ENCODE measurements at places on chromosomes 6 and 20.

DNA sequence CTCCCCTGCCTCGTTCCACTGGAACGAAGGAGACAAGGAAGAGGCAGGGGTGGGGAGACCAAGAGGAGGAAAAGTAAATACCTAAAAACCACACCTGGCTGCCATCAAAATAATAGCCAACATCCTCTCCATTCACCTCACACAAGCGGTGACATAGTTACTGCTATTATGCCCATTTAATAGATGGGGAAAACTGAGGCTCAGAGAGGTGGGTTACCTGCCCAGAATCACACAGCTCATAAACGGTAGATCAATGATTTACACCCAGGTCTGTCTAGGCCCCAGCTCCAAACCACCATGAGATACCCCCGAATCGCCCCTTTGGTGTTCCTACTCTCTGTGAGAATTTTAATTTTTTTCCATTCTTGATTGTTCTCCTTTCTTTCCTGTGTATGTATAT, 253.8 kb downstream of the BMP7 start:
- DNase-seq = no peak

GRCh38 chr6:27512525-27512924, 39.6 kb upstream of the ZNF184 start:
- no peak for DNase-seq

DNA sequence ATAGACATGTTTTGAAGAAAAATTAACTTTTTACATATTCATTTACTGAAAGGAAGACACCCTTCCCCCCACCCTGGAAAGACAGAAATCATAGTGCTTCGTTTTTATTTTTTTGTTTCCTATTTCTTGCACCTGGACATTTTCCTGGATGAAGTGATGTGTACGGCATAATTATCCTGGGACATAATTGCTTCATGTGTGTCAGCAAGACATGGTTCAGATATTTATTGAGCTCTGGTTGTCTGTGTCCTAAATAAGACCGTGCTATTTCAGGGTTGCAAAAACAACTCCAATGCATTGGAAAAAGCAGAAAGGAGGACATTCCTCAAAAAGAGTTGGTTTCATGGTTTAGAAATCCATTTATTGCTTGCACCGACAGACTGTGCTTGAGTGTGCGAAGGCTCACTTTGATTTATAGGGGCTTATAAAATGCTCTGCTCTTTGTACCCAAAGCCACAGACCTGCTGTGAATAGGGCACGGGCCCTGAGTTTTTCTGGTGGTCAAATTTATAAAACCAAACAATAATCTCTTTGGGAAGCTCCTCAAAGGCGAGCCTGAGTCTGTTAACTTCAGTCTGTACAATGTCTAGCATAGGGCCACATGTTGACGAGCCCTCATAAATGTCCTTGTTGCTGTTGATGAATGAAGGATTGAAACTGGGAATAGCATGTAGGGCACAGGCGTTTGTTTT, 179.5 kb downstream of the SOX4 start:
- DNase-seq = no peak

DNA sequence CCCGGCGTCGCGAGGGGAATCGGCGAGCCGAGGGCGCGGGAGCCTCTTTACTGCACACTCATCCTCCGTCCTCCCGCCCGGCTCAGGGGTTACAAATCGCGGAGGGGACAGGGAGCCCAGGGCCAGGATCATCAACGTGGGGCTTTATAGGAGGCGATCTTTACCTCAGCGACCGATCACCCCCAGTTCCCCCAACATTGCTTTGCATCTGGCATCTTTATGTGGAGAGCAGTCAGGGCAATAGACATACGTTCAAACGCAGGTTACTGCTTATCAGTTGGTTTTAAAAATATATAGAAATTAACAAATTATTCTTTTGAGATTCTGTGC, 634 bp downstream of the HSF2 start:
- DNase-seq = no peak

- DNase-seq = no peak
These were observed 1008.3 kb downstream of the KIF16B start for GRCh38 chr20:15564981-15565380.

DNA sequence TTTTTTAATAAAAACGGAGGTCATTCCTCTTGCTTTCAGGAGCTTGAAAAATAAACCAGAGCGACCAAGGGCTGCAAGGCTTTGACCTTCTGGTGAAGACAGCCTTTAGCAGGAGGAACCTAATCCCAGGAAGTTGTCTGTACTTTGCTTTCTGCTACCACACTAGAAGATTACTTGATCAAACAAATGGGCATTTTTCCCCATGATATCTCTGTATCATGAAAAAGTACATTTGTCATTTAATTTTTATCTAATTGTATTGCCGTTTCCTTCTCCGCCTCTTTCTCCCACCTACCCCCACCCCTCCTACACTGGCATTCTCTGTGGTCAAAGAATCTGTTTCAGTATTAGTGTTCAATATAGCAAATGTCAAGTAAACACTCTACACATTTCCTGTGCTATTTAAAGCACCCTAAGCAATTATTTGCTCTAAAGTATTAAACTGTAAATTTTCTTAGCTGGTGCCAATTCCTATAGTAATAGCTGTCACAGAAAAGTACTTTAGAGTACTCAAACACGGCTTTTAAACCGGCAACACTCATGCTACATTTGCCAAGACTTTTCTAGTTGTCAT, 29.7 kb downstream of the ATXN1 start:
- DNase-seq = no peak

- no peak for DNase-seq
These were observed 43.2 kb upstream of the GABRR1 start for GRCh38 chr6:89260310-89260709.

DNA sequence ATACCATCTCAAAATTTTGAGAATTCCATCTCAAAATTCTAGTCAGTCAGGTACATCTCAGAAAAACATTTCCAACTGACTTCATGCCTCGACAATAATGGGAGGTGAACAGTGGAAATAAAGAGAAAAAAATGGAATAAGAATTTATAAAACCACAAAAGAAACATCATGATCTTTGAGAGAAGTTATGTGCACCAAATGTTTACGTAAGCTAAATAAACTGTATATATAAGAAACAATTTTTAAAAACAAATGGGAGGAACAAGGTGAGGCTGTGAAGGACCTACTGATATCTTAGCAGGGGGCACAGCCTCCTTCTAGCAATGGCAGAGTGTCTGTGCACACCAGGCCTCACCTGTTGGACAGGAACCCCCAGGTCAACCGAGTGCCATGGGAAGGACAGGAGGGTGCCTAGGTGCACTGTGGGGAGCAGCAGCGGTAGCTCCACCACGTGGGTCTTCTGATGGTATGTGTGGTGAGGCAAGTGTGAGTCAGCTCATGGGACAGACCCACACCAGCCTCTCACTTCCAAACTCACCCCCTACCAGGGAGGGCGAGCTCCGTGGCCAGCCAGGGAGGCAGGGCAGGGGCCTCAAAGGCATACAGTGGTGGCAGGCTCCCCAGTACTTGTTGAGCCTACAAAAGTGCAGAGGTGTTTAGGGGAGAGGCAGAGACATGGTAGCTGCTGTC, 23.2 kb downstream of the DIDO1 start:
- no peak for DNase-seq

DNA sequence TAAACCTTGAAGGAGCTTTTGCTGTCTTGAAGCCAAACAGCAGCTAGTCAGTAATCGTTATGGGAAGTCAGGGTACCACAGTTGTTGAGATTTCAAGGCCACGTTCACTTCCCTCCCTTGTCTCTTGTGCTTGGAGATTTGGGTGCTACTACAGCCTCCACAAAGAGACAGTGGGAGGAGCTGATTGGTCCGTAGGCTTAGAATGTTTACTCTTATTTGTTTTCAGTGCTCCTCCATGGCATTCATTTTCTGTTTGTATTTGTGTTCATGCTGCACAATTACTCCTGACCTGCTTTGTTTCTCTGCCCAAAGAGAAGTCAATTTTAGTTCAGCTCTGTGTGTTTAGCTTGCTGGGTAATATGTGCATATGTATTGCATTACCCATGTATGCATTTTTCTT, 147.7 kb downstream of the PRL start:
- DNase-seq = peak; percentile 53

GRCh38 chr6:20653085-20653479, 118.8 kb downstream of the CDKAL1 start:
- no peak for DNase-seq

DNA sequence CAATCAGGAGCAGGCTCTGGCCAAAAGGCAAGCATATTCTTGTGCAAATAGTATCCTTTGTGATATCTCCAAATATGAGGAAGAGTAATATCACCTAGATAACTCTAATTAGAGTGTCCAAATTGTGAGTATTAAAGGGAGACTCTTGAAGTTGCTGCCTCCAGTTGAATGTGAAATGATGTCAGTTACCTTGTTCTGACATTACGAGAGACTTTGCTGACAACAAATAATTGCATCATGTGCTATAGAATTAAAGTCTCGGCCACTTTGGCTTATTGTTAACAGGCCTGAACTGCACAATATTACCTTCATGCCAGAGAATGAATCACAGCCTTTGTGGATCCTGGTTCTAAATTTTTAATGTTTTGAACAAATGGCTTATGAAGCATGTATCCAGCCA, 106.5 kb downstream of the AIG1 start:
- no peak for DNase-seq

DNA sequence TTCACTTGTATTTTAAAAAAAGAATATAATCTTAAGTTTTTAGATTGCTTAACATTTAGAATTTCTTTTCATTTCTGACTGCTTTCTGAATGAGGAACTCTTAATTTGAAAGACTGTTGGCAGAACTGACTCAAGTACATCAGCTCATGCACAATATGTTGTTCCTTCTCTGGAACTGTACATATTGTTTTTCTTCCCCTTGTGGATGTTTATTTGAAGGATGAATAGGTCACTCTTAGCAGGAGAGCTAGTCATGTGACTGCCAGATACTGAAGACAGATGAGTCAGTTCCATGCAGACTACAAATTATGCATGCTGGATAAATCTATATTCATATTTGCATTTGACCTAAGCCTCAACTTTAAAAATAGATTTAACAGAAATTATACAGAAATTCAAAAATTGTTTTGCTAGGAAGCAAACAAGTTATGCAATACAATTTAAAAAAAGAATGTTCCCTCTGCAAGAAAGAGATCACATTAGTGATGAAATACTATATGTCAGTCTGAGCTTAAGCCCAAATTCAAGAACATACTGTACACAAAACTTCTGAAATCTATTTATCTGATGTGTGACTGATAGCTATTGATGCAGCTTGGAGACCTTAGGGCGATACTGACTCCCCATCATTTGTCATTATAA, 1274.9 kb upstream of the GJE1 start:
- peak; percentile 48 for DNase-seq

DNA sequence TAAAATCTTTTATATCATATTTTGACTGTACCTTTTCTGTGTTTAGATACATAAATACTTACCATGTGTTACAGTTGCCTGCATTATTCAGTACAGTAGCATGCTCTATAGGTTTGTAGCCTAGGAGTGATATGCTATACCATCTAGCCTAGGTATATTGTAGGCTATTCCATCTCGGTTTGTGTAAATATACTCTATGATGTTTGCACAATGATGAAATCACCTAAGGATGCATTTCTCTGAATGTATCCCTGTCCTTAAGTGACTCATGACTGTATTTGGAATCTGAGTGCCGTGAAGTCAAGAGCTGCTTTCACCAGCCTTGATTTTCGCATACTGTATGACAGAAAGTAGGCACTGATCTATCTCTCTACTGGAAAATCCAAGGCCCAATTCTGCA, 129.9 kb downstream of the UTRN start:
- no peak for DNase-seq

DNA sequence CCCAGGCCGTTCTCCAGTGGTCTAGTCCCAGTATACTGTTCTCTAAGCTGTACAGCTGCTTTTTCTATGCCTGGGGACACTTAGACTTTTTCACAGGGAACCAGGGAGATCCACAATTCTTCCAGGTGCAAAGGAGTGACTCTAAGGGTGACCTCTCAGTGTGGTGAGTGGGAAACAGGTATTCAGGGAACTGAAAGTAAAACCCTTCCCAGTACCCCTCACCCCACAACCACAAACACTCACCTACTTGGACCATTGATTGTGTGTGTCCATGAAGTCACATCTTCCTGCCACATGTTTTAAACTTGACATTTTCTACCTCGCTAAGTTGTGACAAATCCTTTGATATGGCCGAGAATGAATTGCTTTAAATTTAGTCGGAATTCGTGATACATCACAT, 183.6 kb downstream of the CLIC5 start:
- no peak for DNase-seq

DNA sequence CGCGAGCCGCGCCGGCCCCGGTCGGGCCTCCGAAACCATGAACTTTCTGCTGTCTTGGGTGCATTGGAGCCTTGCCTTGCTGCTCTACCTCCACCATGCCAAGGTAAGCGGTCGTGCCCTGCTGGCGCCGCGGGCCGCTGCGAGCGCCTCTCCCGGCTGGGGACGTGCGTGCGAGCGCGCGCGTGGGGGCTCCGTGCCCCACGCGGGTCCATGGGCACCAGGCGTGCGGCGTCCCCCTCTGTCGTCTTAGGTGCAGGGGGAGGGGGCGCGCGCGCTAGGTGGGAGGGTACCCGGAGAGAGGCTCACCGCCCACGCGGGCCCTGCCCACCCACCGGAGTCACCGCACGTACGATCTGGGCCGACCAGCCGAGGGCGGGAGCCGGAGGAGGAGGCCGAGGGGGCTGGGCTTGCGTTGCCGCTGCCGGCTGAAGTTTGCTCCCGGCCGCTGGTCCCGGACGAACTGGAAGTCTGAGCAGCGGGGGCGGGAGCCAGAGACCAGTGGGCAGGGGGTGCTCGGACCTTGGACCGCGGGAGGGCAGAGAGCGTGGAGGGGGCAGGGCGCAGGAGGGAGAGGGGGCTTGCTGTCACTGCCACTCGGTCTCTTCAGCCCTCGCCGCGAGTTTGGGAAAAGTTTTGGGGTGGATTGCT, 1.3 kb downstream of the VEGFA start:
- peak; percentile 91 for DNase-seq

- no peak for DNase-seq
These were observed 140.0 kb upstream of the RNF217 start for GRCh38 chr6:124822204-124822613.

GRCh38 chr6:28105245-28105639, 19.2 kb upstream of the ZSCAN16 start:
- DNase-seq = peak; percentile 25

GRCh38 chr6:129730477-129731165, 20.6 kb upstream of the ARHGAP18 start:
- DNase-seq = peak; percentile 69

DNA sequence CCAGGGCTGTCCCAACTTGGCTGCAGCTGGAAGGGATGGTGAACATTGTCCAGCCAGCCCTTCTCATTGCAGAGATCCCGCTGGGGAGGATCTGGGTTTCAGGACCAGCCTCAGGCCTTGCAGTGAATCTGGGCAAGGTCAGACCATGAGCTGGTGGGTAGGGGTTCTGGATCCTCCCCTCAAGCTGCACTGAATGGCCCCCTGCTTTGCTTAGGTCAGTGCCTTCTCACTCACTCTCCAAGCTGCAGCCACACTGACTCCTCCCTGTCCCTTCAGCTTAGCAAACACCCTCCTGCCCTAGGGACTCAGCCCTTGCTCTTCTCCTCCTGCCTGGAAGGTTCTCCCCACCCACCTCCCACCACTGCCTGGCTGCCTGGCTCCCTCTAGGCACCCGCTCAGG, 95.3 kb upstream of the KCNG1 start:
- DNase-seq = no peak

DNA sequence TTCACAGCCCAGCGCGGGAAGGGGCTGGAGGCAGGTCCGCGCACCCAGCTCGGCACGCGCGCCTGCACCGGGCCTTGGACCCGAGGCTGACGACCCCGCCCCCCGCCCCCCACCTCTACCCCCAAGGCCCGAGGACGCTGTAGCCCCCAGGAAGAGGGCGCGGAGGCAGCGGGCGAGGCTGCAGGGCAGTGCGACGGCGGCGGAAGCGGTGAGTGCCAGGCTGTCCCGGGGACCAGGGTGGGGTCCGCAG, 1.2 kb downstream of the LIME1 start:
- no peak for DNase-seq
